ENCODE measurements at places on chromosomes 4 and X.

DNA sequence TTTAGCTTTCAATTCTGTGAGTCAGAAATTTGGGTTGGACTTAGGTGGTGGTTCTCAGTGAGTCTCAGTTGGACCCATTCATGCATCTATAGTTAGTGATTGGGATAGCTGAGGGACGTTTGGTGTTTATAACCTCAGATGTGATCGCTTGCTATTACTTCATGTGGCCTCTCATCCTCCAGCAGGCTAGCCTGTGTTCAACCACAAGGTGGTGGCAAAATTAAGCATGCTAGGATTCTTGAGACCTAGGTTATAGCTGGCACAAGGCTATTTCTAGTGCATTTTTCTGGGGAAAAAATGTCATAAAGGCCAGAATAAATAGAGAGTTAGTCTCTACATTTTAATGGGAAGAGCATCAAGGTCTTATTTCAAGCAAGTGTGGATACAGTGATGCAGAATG is 10.9 kb upstream of the GRPR start:
- DNase-seq: no peak

DNA sequence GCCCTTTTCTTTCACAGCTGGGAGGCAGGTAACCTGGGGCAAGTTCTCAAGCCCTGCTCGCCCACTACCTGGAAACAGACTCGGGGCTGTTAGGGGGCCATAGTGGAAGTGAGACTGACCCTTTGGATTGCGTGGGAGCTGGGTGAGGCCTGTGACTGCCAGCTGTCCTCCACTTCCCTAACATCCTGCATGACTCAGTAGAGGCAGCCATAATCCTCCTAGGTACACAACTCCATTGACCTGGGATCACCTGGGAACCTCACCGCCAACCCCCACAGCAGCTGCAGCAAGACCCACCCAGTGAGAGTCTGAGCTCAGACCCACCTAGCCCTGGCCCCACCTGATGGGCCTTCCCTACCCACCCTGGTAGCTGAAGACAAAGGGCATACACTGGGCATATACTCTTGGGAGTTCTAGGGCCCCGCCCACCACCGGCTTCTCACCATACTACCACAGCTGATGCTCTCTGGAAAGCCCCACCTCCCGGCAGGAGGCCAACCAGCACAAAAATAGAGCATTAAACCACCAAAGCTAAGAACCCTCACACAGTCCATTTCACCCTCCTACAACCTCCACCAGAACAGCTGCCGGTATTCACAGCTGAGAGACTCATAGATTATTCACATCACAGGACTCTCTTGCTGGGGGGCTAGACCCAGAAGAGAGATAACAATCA is 61.1 kb upstream of the DCTD start:
- DNase-seq: no peak

DNA sequence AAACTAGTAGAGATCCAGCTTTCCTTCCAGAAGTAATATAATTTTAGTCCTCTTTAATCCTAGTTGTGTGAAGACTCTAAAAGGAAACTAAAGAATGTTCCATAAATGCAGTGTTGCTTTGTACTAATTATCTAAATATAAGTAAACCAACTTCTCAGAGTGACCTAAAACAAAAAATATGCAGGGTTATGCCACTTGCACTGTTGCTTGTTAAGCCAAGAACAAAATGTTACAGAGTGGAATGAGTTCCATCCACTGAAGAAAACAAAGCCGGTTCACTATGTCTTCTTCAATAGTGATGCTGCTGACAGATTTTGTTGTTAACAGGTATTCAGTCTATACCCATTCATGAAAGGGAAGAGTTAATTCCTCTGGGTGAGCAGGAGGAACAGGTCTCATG is 252.0 kb upstream of the DIAPH2 start:
- DNase-seq: no peak

- no peak for DNase-seq
Observed at GRCh38 chr4:32672359-32672758, 1952.2 kb downstream of the PCDH7 start.

- no peak for DNase-seq
Observed at GRCh38 chr4:139904406-139904805, 238.8 kb downstream of the MGST2 start.

GRCh38 chr4:113872426-113873260 is 106.8 kb downstream of the ARSJ start:
- no peak for DNase-seq

DNA sequence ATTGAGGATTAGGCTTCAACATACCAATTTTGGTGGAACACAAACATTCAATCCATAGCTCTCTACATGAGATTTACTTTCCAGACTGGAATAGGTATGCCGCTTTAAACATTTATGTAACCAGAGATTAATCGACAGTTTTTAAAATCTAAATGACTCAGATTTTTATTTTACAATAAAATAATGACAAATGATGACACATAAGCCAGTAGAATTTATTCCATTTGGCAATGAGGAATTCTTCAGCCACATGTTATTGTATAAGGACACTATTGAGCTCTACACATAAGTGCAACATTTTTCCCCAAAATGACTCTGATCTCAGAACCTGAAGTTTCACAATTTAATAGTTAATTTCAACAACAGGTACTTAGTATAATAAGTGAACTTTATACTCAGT is 227.0 kb upstream of the PRPS2 start:
- no peak for DNase-seq

- DNase-seq: no peak
Observed at GRCh38 chr4:137531168-137531985, 917 bp downstream of the PCDH18 start.

Data from NCI-H146 (cell line).